ENCODE measurements at places on chromosomes 2 and 18.

DNA sequence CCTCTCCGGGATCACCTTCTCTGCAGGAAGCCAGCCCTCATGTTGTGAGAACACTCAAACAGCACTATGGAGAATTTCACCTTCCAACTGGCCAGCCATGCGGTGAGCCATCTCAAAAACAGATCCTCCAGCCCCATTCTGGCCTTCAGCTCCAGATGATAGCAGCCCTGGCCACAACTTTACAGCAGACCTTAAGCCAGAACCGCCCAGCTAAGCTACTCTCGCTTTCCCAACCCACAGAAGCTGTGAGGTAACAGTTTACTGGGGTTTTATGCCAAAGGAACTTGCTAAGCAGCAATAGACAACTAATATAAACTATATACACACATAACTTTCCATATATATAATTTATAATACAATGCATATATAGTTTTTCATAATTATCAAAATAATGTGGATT, 11.6 kb upstream of the PTPN4 start:
- no peak for DNase-seq

GRCh38 chr18:63262369-63263335, 56.9 kb downstream of the BCL2 start:
- DNase-seq, result no peak

DNA sequence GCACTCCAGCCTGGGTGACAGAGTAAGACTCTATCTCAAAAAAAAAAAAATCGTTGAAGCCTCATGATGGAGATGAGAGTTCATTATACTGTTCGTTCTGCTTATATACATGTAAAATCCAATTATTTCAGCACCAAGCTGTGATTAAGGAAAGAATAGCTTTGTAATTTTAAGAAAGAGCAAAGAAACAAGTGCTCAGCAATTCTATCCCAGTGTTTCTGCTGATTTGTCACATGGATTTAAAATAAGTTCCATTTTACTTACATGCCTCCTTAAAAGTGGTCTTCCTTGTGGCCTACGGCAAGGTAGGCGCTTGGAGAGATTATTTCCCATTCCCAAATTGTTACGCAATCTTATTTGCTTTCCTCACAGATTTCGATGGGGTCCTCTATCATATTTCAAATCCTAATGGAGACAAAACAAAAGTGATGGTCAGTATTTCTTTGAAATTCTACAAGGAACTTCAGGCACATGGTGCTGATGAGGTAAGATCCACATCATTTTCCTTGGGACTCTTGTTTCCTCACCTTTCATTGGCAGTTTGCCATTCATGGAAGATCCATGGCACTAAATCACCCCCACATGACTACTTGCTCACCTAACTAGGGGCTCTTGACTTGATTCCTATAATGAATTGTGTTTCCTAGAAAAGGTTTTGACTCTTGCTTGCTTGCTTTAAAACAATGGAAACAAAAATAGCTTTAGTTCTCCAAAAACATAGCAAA, 11.5 kb downstream of the ARPC2 start:
- no peak for DNase-seq

DNA sequence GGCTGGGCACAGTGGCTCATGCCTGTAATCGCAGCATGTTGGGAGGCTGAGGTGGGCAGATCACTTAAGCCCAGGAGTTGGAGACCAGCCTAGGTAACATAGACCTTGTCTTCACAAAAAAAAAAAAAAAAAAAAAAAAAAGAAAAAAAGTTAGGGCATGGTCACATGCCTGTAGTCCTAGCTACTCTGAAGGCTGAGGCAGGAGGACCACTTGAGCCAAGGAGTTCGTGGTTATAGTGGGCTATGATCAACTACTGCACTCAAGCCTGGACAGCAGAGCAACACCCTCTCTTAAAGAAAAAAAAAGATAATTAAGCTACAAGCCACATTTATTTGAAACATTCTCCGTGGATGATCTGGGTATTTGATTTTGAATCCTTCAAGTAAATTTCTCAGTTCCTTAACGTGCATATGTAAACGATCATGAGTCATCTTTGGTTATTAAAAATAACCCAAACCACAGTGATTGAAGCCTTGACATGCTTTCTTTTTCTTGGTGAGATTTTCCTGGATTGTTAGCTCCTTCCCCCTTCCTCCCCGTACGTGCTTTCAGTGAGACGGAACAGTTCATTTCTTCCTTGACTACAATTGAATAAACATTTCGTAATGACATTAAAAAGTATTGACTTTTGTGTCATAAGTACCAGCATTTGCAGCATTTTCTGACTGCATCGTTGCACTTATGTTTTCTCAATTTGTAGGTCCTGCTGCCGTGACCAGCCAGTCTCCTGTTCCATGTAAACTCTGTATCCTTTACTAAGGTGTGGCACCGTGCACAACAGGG, 20.3 kb downstream of the RMC1 start:
- DNase-seq, result no peak

- DNase-seq, result peak; percentile 57
These were observed 285.3 kb upstream of the CCDC68 start for GRCh38 chr18:55244546-55244945.

GRCh38 chr2:215465256-215465655, 29.4 kb upstream of the FN1 start:
- no peak for DNase-seq

- no peak for DNase-seq
These were observed 108.7 kb upstream of the ATL2 start for GRCh38 chr2:38485734-38486133.

GRCh38 chr2:126645211-126645618, 10.7 kb upstream of the GYPC start:
- no peak for DNase-seq

DNA sequence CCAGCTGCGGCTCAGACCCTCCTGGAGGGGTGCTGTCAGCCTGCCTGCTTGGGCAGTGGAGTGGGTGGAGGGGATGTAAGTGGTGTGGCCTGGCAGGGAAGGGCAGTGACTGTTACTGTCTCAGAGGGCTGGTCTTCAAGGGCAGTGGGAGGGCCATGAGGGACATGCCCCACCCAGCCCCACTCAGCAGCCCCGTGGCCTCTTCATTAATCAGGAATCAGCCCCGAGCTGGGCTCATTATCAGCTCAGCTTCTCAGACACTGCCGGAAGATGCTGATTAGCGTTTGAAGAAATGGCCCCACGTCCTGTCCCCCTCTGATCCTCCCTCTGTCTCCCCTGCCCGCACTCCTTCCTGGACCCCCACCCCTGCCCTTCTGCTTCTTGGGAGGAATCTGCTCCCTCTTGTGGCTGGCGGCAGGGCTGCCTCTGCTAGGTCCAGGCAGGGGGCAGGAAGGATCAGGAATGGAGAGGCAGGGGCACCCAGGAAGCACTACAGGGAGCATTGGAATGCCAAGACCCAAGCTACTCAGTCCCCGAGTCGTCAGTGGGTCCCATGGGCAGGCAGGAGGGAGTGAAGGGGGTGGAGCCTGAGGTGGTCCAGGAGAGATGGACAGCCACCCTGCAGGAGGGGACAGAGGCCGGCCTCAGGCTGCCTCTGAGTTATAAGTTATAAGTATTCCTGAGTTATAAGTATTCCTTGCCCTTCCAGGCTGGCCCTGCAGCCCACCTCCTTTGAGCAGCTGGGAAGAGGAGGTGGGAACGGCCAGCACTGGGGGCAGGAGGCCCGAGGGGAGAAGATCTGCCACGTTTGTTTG, 7.0 kb downstream of the ASIC4 start:
- peak; percentile 16 for DNase-seq

GRCh38 chr2:70712916-70713315, 55.1 kb downstream of the ADD2 start:
- no peak for DNase-seq

DNA sequence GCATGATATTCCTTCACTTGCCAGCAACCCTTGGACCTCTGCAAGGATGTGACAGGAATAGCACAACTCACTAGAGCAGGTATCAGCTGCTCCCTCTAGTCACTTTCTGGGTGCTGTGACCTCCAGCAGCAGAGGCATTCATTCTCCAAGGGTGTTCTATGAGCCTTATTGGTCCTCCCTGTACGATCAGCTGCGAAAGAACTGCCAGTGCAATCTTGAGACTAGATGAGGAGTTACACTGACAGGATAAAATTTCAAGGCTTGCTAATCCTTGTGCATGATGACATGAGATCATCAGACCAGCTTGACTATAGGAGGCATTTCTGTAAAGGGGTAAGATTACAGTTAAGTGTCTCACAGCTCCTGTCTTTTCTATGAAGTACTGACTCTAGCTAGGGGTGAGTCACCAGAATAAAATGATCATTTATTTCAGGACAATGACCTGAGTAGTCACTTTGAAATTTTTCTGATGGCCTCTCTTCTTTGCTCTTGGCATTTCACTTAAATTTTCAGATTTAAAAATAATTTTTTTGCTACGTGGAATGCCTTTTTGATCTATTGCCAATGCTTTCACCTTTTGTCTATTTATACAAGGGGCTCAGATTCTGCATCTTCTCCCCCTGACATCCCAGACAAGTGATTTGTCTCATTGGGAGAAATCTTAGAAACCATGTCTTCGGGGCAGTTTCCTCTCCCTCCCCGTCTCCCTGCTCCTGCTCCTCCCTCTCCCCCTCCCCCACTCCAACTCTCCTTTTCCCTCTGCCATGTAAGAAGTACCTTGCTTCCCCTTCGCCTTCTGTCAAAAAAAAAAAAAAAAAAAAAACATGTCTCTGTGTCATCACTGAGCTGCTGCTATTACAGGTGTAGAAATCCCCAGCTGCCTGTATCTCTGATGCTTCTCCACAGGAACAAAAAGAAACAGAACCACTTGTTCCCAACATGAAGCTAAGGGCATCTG, 49.2 kb upstream of the FRZB start:
- DNase-seq, result no peak

GRCh38 chr2:23537991-23538390, 153.0 kb downstream of the KLHL29 start:
- no peak for DNase-seq

- DNase-seq, result no peak
These were observed at the start of gene GPR55 for GRCh38 chr2:230924470-230925341. TSS of gene GPR55 (minus strand) at chr2:230925242. CDS start at chr2:230910962, 14,280 bp downstream.

DNA sequence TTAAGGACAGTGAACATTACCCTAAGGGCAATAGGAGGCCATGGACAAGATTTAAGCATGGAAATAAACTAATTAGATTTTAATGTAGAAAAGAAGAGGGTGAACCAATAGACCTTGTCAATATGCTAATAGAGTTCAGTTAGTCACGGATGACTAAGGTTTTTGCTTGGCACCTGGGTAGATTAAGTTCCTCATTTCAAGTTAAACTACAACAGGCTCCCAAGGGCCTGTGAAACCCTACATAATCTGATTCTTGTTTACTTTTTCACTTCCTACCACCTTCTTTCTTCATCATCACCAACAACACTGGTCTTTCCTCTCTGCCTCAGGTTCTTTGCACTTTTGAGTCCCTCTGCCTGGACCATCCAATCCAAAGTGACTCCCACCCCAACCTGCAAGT, 14.8 kb downstream of the SP110 start:
- DNase-seq, result no peak

GRCh38 chr2:135320465-135321355, 210.3 kb downstream of the ZRANB3 start:
- no peak for DNase-seq

Data from NCI-H1105 treated with DMSO at 0.1 percent for 48 hours (cell line).